Mammary microvascular endothelial cell (primary cell): ENCODE measurements at places on chromosomes 5 and 9. TPM values are rescaled to one million over a fixed set of nuclear protein-coding genes. Genes with fewer than 3 reads are reported as not detected.

NTRK2 gene
- total RNA-seq, result not detected in 2 replicates

DEPDC1B gene
- 17.4 and 19.1 TPM in 2 replicates for total RNA-seq

LCN1 gene
- not detected in 2 replicates for total RNA-seq

SLC46A2 gene
- not detected in 2 replicates for total RNA-seq
